ENCODE measurements at places on chromosomes 5 and 9. TPM values are rescaled to one million over a fixed set of nuclear protein-coding genes. Genes with fewer than 3 reads are reported as not detected.

TIMD4 gene
- total RNA-seq = 2.5 TPM

IFNA2 gene
- not detected for total RNA-seq

FOXD4L5 gene
- total RNA-seq = not detected

MAMDC2 gene
- 15.7 TPM for total RNA-seq

SELENOP gene
- 404 TPM for total RNA-seq

NEURL1B gene
- 77.4 TPM for total RNA-seq

PCDHA13 gene
- 0.27 TPM for total RNA-seq

DNA sequence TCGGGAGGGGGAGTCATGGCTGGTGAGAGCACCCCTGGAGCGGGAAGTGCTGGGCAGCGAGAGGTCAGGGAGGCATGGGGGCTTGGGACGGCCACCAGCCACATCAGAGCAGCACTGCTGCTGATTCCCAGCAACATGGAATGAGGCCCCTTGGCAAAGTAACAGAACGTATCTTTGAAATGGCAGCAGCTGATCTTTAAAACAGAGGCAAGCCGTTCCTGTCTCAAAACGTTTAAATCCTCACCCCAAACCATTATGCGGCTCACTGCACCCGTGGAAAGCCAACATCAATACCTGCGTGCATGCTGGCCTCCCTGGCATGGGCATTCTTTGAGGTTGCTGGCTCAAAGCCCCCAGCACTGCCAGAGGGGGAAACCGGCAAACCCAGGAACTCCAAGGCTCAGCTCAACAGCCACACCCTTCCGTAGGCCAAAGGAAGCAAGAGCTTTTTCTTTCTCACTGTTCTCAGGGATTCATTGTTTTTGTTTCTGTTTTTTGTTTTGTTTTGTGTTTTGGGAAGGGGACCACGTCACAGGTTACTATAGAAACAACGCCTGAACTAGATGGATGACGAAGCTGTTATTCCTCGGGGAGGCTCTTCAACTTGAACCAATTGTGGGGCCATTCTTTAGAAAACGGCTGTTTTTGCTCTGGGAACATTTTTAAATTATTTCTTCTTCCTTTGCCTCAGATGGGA is 28.1 kb upstream of the OBP2B start:
- H3K27ac ChIP-seq = peak overlapping the region; percentile 77
- DNase-seq = no peak
- no peaks in the 10 kb centered on the region for H3K36me3 ChIP-seq
- no peaks in the 10 kb centered on the region for H3K4me1 ChIP-seq

DNA sequence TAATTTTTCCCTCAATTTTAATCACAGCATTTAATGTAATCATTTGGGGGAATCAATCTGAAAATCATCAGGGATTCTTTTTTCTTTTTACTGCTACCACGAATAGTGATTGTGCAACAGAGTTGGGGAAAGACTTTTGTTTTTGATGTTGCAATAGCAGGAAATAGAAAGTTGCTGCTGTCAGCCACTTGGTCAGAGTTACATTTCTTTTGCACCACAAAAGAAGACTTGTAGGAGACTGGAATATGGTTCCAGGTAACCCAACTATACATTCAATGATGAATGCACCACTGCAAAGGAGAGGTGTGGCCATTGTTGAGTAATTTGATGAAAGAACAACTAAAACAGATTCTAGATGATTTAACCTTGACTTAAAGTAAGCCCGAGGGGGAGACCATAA is 46.3 kb upstream of the PALM2AKAP2 start:
- H3K4me1 ChIP-seq = no peaks in the 10 kb centered on the region
- no peak for DNase-seq
- H3K27me3 ChIP-seq = no peaks in the 10 kb centered on the region

- no peak for DNase-seq
- no peaks in the 10 kb centered on the region for H3K27me3 ChIP-seq
- no peaks in the 10 kb centered on the region for H3K36me3 ChIP-seq
These were observed 28.6 kb downstream of the CYFIP2 start for GRCh38 chr5:157294407-157295091.

GRCh38 chr9:134544388-134545214 is 97.0 kb upstream of the COL5A1 start:
- no peaks in the 10 kb centered on the region for H3K4me1 ChIP-seq
- peak overlapping the region; percentile 55 for H3K27ac ChIP-seq
- H3K27me3 ChIP-seq = no peaks in the 10 kb centered on the region
- no peak overlapping the region for H3K4me3 ChIP-seq
- no peaks in the 10 kb centered on the region for H3K36me3 ChIP-seq
- no peak for DNase-seq

GRCh38 chr9:109132567-109133021 is 12.8 kb upstream of the TMEM245 start:
- no peak overlapping the region for H3K4me3 ChIP-seq
- peak overlapping the region; percentile 26 for H3K27ac ChIP-seq
- no peaks in the 10 kb centered on the region for H3K36me3 ChIP-seq
- H3K27me3 ChIP-seq = no peaks in the 10 kb centered on the region

GRCh38 chr5:172594431-172594830 is 46.6 kb upstream of the NEURL1B start:
- no peaks in the 10 kb centered on the region for H3K27me3 ChIP-seq
- no peak overlapping the region for H3K27ac ChIP-seq
- DNase-seq = peak; percentile 14
- no peaks in the 10 kb centered on the region for H3K4me1 ChIP-seq
- no peaks in the 10 kb centered on the region for H3K36me3 ChIP-seq
- H3K4me3 ChIP-seq = no peak overlapping the region

DNA sequence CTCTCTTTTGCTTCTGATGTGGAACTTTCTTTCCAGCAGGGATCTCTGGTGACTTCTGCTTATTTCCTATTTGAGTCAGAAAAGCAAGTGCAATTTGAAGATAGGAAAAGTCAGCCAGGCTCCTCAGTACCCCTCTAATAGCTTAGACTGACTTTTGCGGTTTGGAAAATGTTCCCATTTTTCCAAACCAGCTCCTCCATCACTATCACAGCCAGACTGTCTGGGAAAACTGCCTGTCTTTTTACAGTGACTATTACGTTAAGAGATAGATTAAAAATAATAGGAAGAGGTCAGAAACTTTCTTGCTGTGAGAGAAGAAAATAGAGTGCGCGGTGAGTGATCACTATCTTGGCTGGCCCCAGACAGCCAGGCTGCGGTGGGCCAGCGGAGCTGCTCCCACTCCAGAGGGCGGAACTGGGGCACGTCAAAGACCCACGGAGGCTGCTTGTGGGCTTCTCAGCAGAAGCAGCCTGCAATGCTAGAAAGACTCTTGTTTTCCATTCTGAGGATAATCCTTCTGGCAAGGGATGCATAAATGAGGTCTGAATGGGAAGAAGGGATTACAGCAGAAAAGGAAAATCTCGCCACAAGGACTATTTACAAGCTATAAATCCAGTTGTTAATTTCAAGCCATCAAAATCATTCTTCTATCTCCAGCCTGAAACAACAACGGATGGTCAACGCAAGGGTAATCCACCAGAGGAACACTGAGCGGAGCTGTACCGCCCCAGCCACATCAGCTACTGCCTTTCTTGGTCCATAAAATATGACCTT is 151.0 kb upstream of the MSX2 start:
- no peaks in the 10 kb centered on the region for H3K27me3 ChIP-seq
- no peaks in the 10 kb centered on the region for H3K36me3 ChIP-seq
- H3K27ac ChIP-seq = no peak overlapping the region

DNA sequence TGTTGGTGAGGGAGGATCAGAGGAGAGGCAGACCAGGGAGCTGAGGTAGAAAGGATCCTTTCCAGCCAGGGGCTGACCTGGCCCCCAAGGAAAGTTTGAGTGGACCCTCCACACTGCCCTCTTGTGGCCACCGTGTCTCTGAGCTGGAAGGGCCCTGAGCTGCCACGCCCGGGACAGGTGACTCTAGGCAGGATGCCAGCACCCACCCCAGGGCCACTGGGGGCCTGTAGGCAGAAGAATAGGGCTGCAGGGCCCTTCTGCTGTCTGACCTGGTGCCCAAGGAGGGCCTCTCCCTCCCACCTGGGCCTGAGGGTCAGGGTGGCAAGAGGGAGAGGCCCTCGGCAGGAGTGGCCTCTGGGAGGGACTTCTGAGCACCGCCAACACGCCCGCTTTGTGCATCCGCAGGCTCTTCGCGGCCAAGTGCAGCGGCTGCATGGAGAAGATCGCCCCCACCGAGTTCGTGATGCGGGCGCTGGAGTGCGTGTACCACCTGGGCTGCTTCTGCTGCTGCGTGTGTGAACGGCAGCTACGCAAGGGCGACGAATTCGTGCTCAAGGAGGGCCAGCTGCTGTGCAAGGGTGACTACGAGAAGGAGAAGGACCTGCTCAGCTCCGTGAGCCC is 76.8 kb downstream of the LMX1B start:
- H3K27ac ChIP-seq = no peak overlapping the region
- no peaks in the 10 kb centered on the region for H3K27me3 ChIP-seq
- H3K4me1 ChIP-seq = no peaks in the 10 kb centered on the region
- H3K4me3 ChIP-seq = no peak overlapping the region
- DNase-seq = peak; percentile 35

GRCh38 chr5:140153905-140154304 is 21.1 kb upstream of the CYSTM1 start:
- H3K36me3 ChIP-seq = no peaks in the 10 kb centered on the region
- H3K4me3 ChIP-seq = no peak overlapping the region
- DNase-seq = no peak
- no peak overlapping the region for H3K27ac ChIP-seq

- no peak overlapping the region for H3K4me3 ChIP-seq
- DNase-seq = no peak
- no peaks in the 10 kb centered on the region for H3K4me1 ChIP-seq
- H3K36me3 ChIP-seq = no peaks in the 10 kb centered on the region
- no peak overlapping the region for H3K27ac ChIP-seq
These were observed 820.0 kb upstream of the SEMA6A start for GRCh38 chr5:117394506-117395157.

DNA sequence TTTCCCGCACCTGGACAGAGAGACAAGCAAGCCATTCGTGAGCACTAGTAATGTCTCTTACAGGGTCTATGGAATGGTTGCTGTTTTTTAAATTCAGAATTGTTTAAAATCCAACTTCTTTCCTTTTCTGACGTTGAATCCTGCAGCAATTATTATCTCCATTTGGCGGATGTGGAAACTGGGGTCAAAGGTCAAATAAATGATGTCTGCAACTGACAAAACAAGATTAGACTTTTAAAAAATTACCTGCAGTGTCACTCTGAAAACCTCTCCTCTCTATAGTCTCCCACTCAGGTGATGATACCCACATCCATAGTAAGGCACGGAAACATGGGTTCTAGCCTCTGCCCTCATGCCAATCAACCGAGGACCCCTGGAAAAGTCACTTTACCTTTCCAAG is 142.7 kb upstream of the SMIM23 start:
- H3K27ac ChIP-seq = no peak overlapping the region
- H3K36me3 ChIP-seq = no peaks in the 10 kb centered on the region
- no peaks in the 10 kb centered on the region for H3K4me1 ChIP-seq

DNA sequence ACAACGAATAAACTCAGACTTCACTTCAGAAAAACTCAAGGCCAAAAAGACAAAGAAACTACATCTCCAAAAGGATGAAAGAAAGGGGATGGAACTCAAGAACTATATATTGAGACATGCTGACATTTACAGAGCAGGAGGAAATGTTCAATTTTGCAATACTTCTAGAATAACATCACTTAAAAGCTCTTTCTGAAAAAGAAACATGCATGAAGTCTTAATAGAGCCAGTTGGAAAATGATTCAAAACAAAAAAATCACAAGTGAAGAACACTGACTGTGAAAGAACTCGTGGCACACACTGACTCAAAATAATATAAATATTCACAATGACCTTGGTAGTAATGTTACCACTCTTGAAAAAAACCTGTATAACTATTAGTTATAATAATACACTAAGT is 267.8 kb upstream of the NREP start:
- no peaks in the 10 kb centered on the region for H3K27me3 ChIP-seq
- no peaks in the 10 kb centered on the region for H3K4me1 ChIP-seq
- H3K36me3 ChIP-seq = no peaks in the 10 kb centered on the region
- no peak overlapping the region for H3K27ac ChIP-seq
- H3K4me3 ChIP-seq = no peak overlapping the region

GRCh38 chr5:172283020-172283861 is at the start of gene UBTD2:
Gene UBTD2, minus strand, starts transcription at chr5:172283764. Its CDS starts 99 bp downstream, at chr5:172283665.
- H3K27ac ChIP-seq = peak within 1 kb of the TSS; percentile 99
- H3K4me1 ChIP-seq = no peaks in the 10 kb centered on the region
- DNase-seq = peak; percentile 74
- H3K4me3 ChIP-seq = peak within 1 kb of the TSS; percentile 94

- H3K4me1 ChIP-seq = peaks cover 37% of the 10 kb centered on the region
- no peak overlapping the region for H3K4me3 ChIP-seq
- peak overlapping the region; percentile 78 for H3K27ac ChIP-seq
These were observed 12.1 kb downstream of the ADAM19 start for GRCh38 chr5:157563373-157563928.

GRCh38 chr5:175861337-175862130 is 9.8 kb upstream of the CPLX2 start:
- no peak for DNase-seq
- no peaks in the 10 kb centered on the region for H3K27me3 ChIP-seq
- no peaks in the 10 kb centered on the region for H3K36me3 ChIP-seq
- H3K27ac ChIP-seq = no peak overlapping the region
- H3K4me1 ChIP-seq = no peaks in the 10 kb centered on the region

DNA sequence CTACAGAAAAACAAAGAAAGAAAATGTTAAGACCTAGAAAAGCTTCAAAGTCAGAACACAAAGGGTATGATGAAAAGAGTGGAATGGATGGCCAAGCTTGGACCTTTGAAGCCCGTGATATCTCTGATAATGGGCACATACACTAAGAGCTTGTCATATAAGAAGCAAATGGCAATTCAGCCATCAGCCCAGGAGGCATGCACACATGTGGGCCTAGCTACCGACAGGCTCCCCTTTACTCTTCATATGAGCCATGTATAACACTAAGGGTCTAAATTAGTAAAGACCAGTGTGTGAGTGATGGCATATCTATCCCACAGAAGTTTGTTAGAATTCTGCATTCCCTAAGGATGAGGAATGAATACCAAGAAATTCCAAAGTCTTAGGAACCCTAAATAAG is 20.1 kb downstream of the GRHPR start:
- H3K36me3 ChIP-seq = peaks cover 48% of the 10 kb centered on the region
- H3K4me1 ChIP-seq = peaks cover 12% of the 10 kb centered on the region
- H3K4me3 ChIP-seq = no peak overlapping the region
- no peaks in the 10 kb centered on the region for H3K27me3 ChIP-seq
- H3K27ac ChIP-seq = no peak overlapping the region

DNA sequence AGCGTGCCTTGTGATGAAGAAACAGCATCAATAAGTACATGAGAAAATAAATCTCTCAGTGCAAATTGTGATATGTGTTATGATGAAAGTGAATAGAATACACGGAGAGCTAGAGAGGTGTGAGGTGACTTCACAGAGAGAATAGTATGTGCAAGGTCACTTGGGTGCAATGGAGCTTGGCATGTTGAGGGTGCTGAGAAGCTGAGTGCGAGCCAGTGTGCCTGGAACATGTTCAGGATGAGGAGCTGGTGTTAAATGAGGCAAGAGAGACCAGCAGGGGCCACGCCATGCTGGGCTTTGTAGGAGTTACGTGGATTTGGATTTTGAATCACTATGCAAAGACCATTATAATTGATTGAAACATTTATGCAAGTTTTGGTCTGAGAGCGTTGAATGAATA is 12.8 kb upstream of the RPS23 start:
- no peak overlapping the region for H3K27ac ChIP-seq
- H3K36me3 ChIP-seq = no peaks in the 10 kb centered on the region
- DNase-seq = no peak
- H3K27me3 ChIP-seq = no peaks in the 10 kb centered on the region
- no peak overlapping the region for H3K4me3 ChIP-seq
- H3K4me1 ChIP-seq = no peaks in the 10 kb centered on the region

Measured in Peyer's patch (tissue), 4 donors.